ENCODE measurements at places on chromosomes 6 and 20. TPM values are rescaled to one million over a fixed set of nuclear protein-coding genes. Genes with fewer than 3 reads are reported as not detected.
A peak's percentile ranks its signal among the peaks of the same experiment; 100 is the strongest.

The RUNX2 gene
- polyA plus RNA-seq: 5.2 TPM

DNA sequence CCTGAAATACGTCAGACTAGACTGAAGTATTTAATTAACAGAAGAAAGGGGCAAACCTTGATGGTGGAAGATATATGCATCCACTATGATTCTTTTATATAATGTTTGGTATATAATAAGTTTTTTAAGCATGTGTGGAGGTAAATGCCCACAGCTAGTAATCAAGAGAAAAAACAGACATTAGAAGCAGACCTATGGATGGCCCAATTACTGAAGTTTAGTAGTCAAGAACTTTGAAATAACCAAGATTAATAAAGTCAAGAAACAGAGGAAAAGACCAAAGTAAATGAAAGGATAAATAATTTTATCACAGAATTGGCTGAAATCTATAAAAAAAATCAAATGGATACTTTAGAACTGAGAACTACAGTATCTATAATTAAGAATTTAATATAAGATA lies 15.3 kb downstream of the TTI1 start:
- no peak for DNase-seq

The IL17A gene
- not detected for polyA plus RNA-seq

The HLA-DOA gene
- polyA plus RNA-seq: not detected

DNA sequence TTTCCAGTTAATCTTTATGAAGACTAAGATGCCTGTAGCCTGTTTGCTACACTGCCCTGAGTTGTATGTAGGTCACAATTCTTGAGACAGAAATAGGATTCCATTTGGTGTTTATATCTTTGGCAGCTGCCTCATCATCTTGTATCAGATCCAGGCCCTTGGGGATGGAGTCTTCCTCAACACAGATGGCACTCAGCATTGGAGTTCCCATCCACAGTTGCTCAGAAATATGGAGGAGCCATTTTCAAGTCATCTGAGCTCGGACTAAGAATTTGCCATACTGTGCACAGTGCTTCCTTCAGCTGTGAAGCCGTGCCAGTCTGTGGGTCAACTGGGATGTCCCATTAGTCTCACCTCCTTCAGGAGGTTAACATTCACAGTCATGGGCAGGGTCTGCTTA lies 156.6 kb downstream of the ZDHHC14 start:
- DNase-seq: no peak

The PHACTR1 gene
- polyA plus RNA-seq: 0.65 TPM

The JPH2 gene
- polyA plus RNA-seq: 1.8 TPM

GRCh38 chr20:35956616-35957015 lies 2.3 kb upstream of the SCAND1 start:
- no peak for DNase-seq

GRCh38 chr20:38838326-38838725 lies 32.8 kb downstream of the PPP1R16B start:
- no peak for DNase-seq

- no peak for DNase-seq
These were observed 20.0 kb upstream of the CDH22 start for GRCh38 chr20:46328200-46328882.

DNA sequence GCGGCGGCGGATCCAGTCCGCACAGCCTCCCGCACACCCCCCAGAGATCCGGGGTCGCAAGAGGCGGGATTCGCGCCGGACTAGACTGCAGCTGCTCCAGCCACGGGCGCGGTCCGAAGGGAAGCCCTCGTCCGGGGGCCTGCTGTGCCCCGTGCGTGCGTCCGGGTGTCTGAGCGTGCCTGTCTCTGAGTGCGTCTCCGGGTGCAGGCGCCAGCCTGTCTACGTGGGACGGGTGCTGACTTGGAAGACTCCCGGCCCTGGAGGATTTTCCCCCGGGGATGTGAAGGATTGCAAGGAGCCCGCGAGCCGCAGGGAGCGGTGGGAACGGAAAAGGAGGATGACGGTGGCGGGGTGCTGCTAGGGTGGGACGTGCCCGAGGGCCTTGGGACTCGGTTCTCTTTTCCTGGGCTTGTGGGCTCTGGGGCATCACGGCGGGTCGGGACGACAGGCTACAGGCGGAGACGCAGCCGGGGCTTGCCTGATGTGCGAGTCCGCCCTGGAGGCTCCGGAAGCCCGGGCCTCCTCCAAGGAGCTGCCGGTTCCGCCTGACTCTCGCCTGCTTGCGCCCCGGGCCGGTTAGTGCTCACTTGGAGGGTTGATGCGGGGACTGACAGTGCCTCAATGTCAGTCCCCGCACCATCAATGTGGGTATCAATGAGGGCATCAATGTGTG lies 5.7 kb downstream of the MAFB start:
- peak; percentile 94 for DNase-seq

DNA sequence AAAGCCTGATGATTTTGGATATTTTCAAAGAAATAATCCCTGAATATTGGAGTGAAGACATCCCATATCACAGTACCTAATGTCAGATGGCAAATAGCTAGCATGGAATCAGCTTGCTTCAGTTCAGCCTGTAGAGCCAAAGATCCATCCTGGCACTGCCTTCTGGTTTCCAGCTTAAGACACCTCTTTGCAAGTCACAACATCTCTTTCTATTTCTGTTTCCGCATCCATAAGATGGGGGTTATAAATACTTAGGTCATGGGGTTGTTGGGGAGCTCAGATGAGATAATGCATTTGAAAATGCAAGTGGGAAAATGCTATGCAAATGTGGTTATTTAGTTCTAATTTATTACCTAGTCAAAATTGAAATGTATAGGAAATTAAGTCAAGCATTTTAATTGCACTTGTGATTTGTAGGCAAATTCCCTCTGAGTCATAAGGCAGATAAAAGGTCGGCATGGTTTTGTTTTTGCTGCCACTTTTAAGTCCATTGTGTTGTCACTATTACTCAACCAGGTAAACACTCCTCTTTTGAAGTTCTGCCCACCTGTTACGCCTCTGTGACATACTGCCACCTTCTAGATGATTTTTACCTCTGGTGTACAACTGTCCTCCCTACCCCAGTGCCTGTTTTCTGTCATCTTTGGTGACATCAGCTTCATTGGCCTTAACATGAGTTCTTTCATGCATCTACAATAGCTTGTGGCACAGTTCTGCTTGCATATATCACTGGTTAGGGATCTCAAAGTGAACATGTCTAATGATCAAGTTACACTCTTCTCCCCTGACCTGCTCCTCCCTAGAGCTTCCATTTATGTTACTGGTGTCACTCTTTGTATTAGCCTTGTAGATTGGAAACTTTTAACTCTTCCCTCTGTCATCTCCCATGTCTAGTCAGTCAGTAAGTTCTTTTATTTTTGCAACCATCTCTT lies 96.6 kb downstream of the CDKAL1 start:
- no peak for DNase-seq

- no peak for DNase-seq
These were observed 194.6 kb downstream of the ZDHHC14 start for GRCh38 chr6:157575436-157576145.

DNA sequence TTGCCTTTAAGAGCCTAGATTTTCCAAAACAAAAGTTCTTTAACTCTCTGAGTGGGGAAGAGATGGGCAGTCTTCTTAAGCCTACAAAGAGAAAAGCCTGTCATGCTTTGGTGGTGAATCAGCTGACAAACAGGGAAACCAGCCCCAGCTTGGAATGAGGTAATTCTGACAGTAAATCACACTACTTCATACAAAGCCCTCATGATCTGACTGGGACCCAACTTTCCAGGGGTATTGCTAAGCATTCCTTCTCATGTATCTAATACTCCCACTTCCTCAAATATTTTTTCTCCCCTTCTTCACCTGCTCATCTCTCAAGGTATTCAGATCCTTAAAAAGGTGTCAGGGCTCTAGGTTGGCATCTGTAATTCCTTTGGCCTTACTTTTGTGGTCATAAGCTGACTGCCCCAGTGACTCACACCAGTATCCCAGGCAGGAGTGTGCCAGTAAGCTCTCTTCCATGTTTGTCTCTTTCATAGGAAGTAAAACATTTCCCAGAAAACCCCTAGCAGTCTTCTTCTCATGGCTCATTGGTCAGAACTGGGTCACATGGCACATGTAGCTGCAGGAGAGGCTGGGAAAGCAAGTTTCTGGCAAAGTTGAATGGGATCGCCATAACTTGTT lies 15.0 kb upstream of the TBC1D22B start:
- peak; percentile 97 for DNase-seq

- peak; percentile 56 for DNase-seq
These were observed 125.1 kb downstream of the TCP11 start for GRCh38 chr6:35015996-35016395.

- DNase-seq: no peak
These were observed 406.7 kb downstream of the LMBRD1 start for GRCh38 chr6:69390125-69390524.

DNA sequence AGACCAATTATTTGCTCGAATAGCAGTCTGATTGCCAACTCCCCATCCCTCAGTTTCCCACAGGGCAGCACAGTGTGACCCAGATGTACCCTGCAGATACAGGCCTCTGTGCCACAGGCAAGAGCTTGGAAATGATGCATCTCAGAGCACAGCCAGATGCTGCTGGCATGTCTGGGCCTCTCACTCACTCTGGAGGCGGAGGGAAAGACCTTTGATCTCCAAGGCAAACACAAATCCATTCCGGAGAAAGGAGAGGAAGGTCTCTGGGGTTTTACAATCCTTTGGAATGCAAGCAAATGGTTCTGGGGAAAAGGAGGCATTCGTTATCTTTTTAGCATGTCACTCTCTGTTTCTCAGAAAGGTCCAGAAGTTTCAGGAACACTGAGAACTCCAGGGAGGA lies 74.2 kb downstream of the RIOK1 start:
- peak; percentile 49 for DNase-seq

GRCh38 chr6:150617062-150617461 lies 17.4 kb downstream of the PLEKHG1 start:
- no peak for DNase-seq

GRCh38 chr20:49630396-49630951 lies 62.5 kb upstream of the PTGIS start:
- no peak for DNase-seq

DNA sequence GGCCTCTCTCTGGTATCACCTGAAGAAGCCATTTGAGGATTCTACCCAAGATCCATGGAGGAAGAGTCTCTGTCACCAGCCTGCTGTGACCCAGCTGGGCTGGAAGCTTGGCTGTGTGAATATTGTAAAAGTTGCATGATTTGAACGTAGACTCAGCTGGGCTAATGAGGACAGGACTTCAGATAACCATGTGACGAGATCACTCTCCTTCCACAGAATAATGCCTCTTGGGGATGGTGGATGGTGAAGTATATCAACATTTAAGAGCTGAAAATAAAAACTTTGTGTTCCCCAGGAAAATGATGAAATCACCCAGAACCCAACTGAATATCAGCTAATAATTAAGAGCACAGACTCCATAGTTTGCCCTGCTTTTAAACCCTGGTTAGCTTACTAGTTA lies 427.9 kb downstream of the CD83 start:
- no peak for DNase-seq

Measured in GM23248 (cell line).